ENCODE measurements at places on chromosomes 2 and 18.

DNA sequence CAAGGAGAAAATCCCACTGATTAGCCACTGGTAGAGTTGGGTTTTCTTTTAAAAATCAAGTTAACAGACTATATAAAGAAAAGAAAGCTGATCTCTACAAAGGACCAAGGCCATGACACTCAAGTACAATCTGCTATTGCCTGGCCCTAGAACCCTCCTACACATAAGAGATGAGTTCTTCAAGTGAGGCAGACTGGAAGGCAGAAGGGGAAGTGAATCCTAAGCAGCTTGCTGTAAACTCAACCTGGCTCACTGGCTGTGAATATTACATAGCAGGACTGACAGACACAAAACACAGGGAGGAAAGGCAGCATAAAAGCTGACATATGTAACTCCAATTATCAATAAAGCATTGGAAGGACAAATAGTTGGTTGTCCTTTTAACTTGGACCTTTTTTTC, 65.4 kb downstream of the TRIP12 start:
- DNase-seq = no peak

GRCh38 chr2:32357318-32358110, 691 bp downstream of the BIRC6 start:
- peak; percentile 75 for DNase-seq

GRCh38 chr2:42456126-42456839, 37.5 kb downstream of the KCNG3 start:
- DNase-seq = no peak

- no peak for DNase-seq
Observed at GRCh38 chr2:669323-669722, 7.9 kb downstream of the TMEM18 start.

DNA sequence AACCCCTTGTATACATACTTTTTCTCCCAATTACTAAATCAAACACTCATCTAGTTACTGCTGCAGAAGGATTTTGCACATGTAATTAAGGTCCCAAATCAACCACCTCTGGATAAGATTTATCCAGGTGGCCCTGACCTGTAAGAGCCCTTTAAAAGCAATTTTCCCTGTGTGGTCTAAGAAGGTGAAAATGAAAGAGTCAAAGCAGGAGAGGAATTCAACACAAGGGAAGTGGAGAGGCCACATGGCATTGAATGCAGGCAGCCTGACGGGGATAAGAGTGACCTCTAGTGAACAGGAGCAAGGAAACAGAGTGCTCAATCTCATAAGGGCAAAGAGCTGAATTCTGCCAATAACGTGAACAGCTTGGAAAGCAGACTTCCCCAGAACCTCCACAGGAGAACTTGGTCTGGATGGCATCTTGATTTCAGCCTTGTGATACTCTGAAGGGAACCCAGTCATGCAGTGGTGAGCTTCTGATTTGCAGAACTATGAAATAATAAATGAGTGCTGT, 27.2 kb downstream of the PPP3R1 start:
- no peak for DNase-seq

DNA sequence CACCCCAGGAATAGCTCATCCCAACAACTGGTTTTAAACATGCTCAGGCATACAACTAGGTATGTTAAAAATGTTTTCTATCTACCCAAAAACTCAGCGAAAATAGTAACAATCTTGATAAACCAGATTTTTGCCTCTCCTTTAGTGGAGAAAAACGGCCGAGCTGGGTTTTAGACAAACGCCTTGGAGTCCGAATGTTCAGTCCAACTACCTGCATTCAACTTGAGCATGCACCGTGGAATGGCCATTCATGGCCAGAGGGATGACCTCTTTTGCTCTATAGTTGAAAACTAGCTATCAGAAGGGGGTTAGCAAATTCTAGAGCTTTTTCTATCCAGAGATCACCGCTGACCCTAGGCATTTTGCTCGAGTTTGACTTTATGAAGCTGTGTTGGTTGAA, 30.8 kb downstream of the PDIA6 start:
- no peak for DNase-seq

GRCh38 chr2:201447086-201447485, 4.2 kb downstream of the TRAK2 start:
- DNase-seq = no peak

DNA sequence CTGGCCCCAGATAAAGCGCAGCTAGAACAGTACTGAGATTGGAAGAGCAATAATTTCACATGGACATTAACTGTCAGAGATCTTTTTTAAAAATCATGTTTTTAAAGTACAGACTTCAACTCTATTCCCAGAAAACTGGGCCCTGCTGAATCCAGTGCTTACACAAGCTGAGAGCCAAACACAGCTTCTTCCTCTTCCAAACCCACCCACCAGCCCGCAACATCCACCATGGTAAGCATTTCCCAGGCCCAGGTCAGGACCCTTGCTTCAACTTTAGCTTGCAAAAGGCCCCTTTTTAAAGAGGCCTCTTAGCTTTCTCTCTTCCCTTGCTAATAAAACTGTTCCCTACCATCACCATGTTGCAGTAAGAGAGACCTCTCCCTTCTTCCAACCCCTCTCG, 2.1 kb downstream of the AAK1 start:
- DNase-seq = no peak

- no peak for DNase-seq
Observed at GRCh38 chr2:16626497-16626896, 39.1 kb downstream of the CYRIA start.

- no peak for DNase-seq
Observed at GRCh38 chr2:217658806-217659205, 344.0 kb downstream of the TNS1 start.

DNA sequence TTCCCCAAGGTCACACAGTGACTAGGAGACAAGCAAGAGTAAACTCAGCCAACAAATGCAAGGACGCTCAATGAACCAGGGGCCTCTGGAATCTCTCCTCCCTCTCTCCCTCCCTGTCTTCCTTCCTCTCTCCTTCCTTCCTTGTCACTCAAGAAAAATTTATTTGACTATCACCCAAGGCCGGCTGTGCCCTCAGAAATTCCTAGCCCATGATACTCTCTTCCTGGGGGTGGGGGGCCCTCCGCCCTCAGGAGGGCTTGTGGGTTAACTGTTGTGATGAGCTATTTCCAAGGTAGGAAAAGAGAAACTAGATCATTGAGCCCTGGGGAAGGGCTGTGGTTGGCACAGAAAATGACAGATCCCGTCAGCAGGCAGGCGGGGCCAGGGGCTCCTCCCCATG, 21.7 kb downstream of the INHBB start:
- DNase-seq = no peak

- DNase-seq = no peak
Observed at GRCh38 chr2:69797836-69798289, 31.6 kb upstream of the GMCL1 start.

DNA sequence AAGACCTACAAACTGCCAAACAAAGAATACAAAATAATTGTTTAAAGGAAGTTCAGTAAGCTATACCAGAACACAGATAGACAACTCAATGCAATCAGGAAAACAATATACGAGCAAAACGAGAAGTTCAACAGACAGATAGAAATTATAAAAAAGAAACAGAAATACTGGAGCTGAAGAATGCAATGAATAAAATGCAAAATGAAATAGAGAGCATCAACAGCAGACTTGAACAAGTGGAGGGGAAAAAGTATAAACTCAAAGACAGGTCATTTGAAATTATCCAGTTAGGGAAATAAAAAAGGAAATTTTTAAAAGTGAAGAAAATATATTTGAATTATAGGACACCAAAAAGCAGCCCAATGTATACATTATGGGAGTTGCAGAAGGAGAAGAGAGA, 43.6 kb downstream of the MDH1 start:
- no peak for DNase-seq

DNA sequence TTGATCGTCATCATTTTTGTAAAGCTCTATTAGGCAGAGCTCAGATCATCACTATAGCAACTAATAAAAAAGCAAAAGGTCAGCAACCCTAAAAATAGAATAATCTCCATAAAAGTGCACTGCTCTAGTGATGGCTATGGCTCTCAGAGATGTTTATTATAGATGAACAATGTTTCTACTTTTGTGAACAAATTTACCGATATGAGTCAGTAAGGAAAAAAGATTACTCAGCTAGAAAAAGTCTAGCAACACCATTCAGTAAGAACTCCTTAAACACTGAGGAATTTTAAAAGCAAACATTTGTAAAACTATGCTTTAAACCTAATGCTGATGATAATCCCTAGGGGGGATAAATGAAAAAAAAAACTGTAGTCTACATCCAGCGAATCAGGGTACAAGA, 69.6 kb downstream of the ACVR1C start:
- no peak for DNase-seq

GRCh38 chr2:8462280-8462679, 219.6 kb upstream of the ID2 start:
- peak; percentile 28 for DNase-seq

GRCh38 chr2:171531291-171531690, 9.0 kb downstream of the CYBRD1 start:
- no peak for DNase-seq

DNA sequence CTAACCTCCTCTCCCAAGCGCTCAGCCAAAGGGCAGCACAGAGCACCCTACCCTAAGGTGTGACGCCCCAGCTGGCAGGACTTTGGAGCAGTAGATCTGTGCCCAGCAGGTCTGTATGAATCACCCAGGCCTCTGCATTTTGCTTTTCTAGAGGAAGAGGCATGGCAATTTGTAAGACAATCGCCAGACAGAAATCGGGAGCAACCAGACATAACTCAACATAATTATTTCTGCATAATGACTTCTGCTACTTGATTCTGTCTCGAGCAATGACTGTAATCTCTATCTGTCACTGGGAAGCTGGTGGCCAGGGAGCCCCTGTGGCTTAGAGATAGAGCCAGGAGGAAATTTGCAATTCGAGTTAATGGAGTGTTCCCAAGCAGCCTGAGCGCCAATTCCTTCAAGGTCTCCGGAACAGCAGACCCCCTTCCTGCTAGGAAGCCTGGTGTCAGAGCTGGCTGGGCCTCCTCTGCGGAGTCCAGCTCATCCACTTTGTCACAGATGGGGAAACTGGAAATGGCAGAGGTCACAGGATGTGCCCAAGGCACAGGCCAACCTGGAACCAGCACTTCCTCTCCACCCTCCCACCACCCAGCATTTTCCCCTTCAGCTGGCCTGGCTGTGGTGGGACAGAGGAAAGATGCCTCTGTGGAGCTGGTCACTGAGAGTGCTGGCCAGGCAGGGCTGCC, 55.0 kb downstream of the ODC1 start:
- DNase-seq = no peak

DNA sequence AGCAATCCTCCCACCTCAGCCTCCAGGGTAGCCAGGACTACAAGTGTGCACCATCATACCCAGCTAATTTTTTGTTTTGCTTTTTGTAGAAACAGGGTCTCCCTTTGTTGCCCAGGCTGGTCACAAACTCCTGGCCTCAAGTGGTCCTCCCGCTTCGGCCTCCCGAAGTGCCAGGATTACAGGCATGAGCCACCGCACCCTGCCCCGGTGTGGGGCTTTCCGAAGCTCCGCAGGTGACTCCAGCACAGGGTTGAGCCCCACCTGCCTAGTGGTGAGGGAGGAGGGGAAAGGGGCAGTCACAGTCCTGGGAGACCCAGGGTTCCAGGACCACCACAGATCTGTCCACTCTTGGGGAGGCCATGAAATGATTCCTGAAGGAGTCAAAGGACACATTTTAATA, 5.2 kb downstream of the PRLH start:
- DNase-seq = no peak

- no peak for DNase-seq
Observed at GRCh38 chr2:221448844-221449390, 123.2 kb downstream of the EPHA4 start.

Measured in left forelimb (tissue), 1 donor.